Karpas-422 (cell line): ENCODE measurements at places on chromosomes 2 and 18. TPM values are rescaled to one million over a fixed set of nuclear protein-coding genes. Genes with fewer than 3 reads are reported as not detected.

- no peaks in the 10 kb centered on the region for H3K27me3 ChIP-seq
- no peaks in the 10 kb centered on the region for H3K4me1 ChIP-seq
- DNase-seq = no peak
These were observed 292.9 kb upstream of the TMEFF2 start for GRCh38 chr2:192487636-192488035.

Gene MORN2
- 13.5 and 16.7 TPM in 2 replicates for total RNA-seq

GRCh38 chr2:15302154-15302553, 259.0 kb downstream of the NBAS start:
- H3K27me3 ChIP-seq = no peaks in the 10 kb centered on the region
- H3K36me3 ChIP-seq = no peaks in the 10 kb centered on the region
- H3K27ac ChIP-seq = no peak overlapping the region
- no peaks in the 10 kb centered on the region for H3K4me1 ChIP-seq
- DNase-seq = no peak
- H3K4me3 ChIP-seq = no peak overlapping the region

Gene ZAP70
- not detected in 2 replicates for total RNA-seq

- no peaks in the 10 kb centered on the region for H3K4me1 ChIP-seq
- peaks cover 17% of the 10 kb centered on the region for H3K36me3 ChIP-seq
- H3K4me3 ChIP-seq = no peak overlapping the region
- DNase-seq = no peak
- H3K27ac ChIP-seq = no peak overlapping the region
These were observed 40.5 kb downstream of the CYP20A1 start for GRCh38 chr2:203279288-203279687.

DNA sequence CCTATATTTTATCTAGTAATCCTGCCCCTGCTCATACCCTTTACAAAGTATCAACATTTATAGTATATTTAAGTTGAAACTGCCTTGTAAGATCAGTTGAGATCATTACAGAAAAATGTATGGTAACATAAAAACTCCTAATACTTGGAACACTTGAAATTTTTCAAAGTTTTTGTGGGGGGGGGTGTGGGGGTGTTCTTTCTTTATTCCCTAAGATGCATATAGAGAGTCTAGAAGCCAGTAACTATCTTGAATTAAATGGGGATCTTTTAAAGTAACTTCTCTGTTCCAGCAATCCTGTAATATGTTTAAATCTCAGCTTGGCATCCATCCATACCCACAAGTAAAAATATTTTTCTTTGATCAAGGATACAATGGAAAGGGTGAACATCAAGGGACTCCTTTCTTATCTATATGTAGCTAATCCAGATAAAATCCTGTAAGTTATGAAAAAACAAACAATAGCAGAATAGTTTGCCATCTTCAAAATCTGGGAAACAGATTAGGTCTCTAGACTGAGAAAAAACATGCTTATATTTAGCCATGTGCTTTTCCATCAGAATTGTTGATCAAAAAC, 455.3 kb downstream of the MEIS1 start:
- H3K4me1 ChIP-seq = no peaks in the 10 kb centered on the region
- H3K4me3 ChIP-seq = no peak overlapping the region
- no peaks in the 10 kb centered on the region for H3K36me3 ChIP-seq
- H3K27me3 ChIP-seq = no peaks in the 10 kb centered on the region
- no peak for DNase-seq
- H3K27ac ChIP-seq = no peak overlapping the region

Gene SERPINB12
- total RNA-seq = not detected in 2 replicates
